ENCODE measurements at places on chromosomes 6 and 20. TPM values are rescaled to one million over a fixed set of nuclear protein-coding genes. Genes with fewer than 3 reads are reported as not detected.

Gene ULBP2
- 5.6 TPM for total RNA-seq

Gene FOXC1
- total RNA-seq, result 10.4 TPM

Gene SYNJ2
- 19.2 TPM for total RNA-seq

Gene RBBP8NL
- 0.03 TPM for total RNA-seq

Gene TAGAP
- total RNA-seq, result 0.08 TPM

Gene CCHCR1
- 19.2 TPM for total RNA-seq

Gene APOM
- total RNA-seq, result 0.19 TPM

Gene WFDC12
- total RNA-seq, result not detected

Gene RGS17
- 2.1 TPM for total RNA-seq

Gene PRND
- total RNA-seq, result not detected

Gene JAG1
- 27.2 TPM for total RNA-seq

Gene EMILIN3
- total RNA-seq, result 0.24 TPM

Gene C20orf204
- 1.8 TPM for total RNA-seq

Gene ISM1
- 0.08 TPM for total RNA-seq

Gene MLIP
- total RNA-seq, result 0.49 TPM

Gene SIRPB2
- total RNA-seq, result not detected

Gene CLVS2
- total RNA-seq, result 0.60 TPM

Gene RNF146
- total RNA-seq, result 15.5 TPM

Gene KHDC1L
- total RNA-seq, result not detected

Gene CEP85L
- total RNA-seq, result 11.1 TPM

All from A375 (cell line).